ENCODE measurements at places on chromosomes 5 and 9. TPM values are rescaled to one million over a fixed set of nuclear protein-coding genes. Genes with fewer than 3 reads are reported as not detected.

The SLCO6A1 gene
- total RNA-seq, result not detected

The SPATA31D4 gene
- not detected for total RNA-seq

The PHF24 gene
- total RNA-seq, result not detected

The ARL14EPL gene
- 0.07 TPM for total RNA-seq

The ANXA2R gene
- total RNA-seq, result 8.1 TPM

The RNF20 gene
- total RNA-seq, result 17.4 TPM

The NUTM2F gene
- total RNA-seq, result not detected

The HSPB3 gene
- total RNA-seq, result not detected

The ANKRD34B gene
- not detected for total RNA-seq

The MARCOL gene
- not detected for total RNA-seq

The UNC13B gene
- 35.0 TPM for total RNA-seq

The PRRT1B gene
- total RNA-seq, result not detected

The C5orf52 gene
- total RNA-seq, result not detected

The GALT gene
- total RNA-seq, result 18.5 TPM
